ENCODE measurements at places on chromosomes 3 and 15.

GRCh38 chr3:22684739-22685138 is 518.4 kb upstream of the UBE2E2 start:
- DNase-seq = no peak

DNA sequence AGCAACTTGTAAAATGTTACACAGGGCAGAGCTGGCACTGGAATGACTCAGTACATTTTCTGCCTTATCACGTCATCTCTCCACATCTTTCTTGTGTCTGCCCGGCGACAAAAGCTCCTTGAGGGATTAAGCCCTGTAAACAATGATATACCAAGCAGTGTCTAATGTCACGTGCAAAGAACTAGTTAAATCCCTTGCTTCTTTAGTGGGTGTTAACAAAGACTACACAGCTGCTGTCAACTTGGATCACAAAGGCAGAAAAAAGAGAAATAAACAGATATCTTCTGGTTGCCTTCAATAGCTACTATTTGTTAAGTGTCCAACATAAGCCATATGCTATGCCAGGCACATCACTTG is 48.1 kb upstream of the FRMD4B start:
- no peak for DNase-seq

DNA sequence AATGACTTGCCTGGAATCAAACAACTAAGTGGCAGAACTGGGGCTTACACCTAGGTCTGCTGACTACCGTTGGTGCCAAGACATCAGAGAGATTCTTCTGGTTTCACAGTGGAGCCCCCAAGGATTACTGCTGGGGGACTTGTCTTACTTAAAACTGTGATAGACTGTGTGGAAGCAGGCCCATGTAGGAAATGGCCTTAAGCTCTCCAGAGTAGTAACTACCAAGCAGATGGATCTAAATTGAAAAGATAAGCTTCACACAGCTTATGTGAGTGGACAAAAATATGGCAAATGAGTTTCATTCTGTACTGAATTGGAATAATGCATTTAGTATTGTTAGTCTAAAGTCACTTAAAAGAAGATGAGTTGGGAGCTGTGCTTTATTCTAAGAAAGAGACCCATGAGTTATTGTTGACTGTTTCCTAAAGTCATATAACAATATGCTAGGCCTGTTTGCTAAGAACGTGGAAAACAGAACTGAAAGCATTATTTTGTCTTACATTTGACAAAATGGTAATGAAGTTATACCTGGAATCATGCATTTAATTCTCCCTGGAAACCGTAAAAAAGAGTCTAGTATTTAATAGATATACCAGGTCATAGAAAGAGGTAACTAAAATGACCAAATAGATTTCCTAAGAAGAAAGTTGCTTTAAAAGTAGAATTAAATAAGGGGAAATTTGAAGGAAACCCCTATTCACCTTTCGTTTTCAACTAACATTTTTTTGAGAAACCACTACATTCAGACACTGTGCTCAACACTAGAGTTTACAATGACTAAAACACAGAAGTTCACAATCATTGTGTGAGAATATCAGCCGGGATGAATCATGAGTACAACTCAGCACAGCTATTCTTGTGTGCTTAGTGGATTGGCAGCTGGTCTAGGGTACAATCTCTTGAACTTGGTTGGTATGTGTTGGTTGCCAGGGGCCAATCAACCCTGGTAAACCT is 13.0 kb upstream of the MAPK6 start:
- DNase-seq = no peak

- no peak for DNase-seq
These were observed 65.1 kb downstream of the MEGF11 start for GRCh38 chr15:66188464-66188863.
